Uterus (tissue), 4 donors: ENCODE measurements at places on chromosomes 7 and 10. TPM values are rescaled to one million over a fixed set of nuclear protein-coding genes. Genes with fewer than 3 reads are reported as not detected.

GRCh38 chr7:37536706-37537105, 88.0 kb upstream of the ELMO1 start:
- no peaks in the 10 kb centered on the region for H3K36me3 ChIP-seq
- no peak overlapping the region for H3K27ac ChIP-seq
- no peaks in the 10 kb centered on the region for H3K27me3 ChIP-seq
- H3K4me3 ChIP-seq = no peak overlapping the region
- H3K4me1 ChIP-seq = no peaks in the 10 kb centered on the region

DNA sequence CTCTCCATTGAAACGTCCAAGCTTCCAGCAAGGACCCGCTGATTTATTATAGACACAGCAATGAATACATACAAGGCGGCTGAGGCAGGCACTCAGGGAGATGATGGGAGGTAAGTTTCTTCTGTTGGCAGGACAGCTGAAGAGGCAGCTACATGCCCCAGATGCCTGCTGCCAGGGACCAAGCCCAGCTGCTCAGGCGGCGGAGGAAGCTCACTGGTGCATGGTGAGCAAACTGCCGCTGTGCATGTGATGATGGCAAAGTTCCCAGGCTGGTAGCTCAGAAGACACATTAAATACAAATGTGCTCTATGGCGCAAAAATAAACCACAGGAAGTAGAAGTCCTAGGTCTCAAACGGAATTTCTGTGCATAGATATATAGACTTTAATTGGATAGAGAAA, 2.3 kb downstream of the DNTT start:
- no peak overlapping the region for H3K4me3 ChIP-seq
- no peaks in the 10 kb centered on the region for H3K4me1 ChIP-seq
- H3K36me3 ChIP-seq = no peaks in the 10 kb centered on the region
- H3K27ac ChIP-seq = no peak overlapping the region

DNA sequence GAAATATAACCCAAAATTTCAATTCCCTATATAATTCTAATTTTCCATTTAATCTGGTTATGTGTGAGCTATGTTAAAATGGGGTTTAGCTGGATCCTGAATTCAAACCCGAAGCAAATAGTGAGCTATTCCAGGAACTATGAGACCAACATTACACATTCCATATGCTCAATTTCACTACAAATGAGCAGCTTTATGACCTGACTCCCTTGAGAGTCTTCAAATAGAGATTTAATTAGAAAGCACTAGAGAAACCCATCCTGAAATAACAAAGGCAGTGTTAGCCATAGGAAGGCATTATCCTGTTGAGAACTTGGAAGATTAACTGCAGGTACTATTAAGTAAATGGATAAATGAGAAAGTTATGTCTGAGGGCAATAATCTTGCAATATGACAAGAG, 890.0 kb downstream of the GRM8 start:
- no peaks in the 10 kb centered on the region for H3K36me3 ChIP-seq
- H3K4me1 ChIP-seq = no peaks in the 10 kb centered on the region
- H3K4me3 ChIP-seq = no peak overlapping the region
- H3K27me3 ChIP-seq = no peaks in the 10 kb centered on the region
- no peak overlapping the region for H3K27ac ChIP-seq

- no peak for DNase-seq
- H3K4me3 ChIP-seq = no peak overlapping the region
- no peaks in the 10 kb centered on the region for H3K36me3 ChIP-seq
- H3K27me3 ChIP-seq = no peaks in the 10 kb centered on the region
These were observed 119.0 kb downstream of the GRID1 start for GRCh38 chr10:86247588-86247987.

- no peaks in the 10 kb centered on the region for H3K4me1 ChIP-seq
- DNase-seq = no peak
- H3K36me3 ChIP-seq = no peaks in the 10 kb centered on the region
- H3K27ac ChIP-seq = no peak overlapping the region
These were observed 143.3 kb downstream of the DGKI start for GRCh38 chr7:137703291-137704010.

- no peak for DNase-seq
- H3K36me3 ChIP-seq = no peaks in the 10 kb centered on the region
These were observed 55.1 kb upstream of the ZPBP start for GRCh38 chr7:50147951-50148808.

- no peak overlapping the region for H3K4me3 ChIP-seq
- H3K27me3 ChIP-seq = no peaks in the 10 kb centered on the region
- no peaks in the 10 kb centered on the region for H3K36me3 ChIP-seq
- peaks cover 18% of the 10 kb centered on the region for H3K4me1 ChIP-seq
These were observed 175.4 kb downstream of the ARID5B start for GRCh38 chr10:62076891-62077290.

- H3K36me3 ChIP-seq = no peaks in the 10 kb centered on the region
- no peak for DNase-seq
- H3K27me3 ChIP-seq = no peaks in the 10 kb centered on the region
These were observed 8.0 kb downstream of the VSIR start for GRCh38 chr10:71765176-71765904.

DNA sequence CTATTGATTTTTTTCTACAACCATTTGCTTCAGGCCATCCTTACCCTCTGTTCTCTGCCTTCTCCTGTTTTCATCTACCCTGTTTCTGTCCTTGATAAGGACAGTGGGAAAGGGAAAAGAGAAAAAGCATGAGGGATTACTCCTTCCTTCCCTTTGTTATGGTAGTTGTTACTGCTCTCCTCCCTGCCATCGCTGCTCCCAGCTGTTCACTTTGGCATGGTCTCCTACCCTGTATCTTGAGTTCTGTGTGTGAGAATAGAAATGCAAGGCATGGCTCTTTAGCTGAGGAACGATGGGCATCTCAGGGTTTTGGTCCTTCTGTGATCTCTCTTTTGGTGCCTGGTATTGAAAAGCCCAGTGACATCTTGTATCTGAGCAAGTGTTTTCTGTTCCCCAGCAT, 6.4 kb downstream of the CCSER2 start:
- no peak overlapping the region for H3K4me3 ChIP-seq
- H3K4me1 ChIP-seq = peaks cover 4% of the 10 kb centered on the region
- H3K27ac ChIP-seq = no peak overlapping the region
- H3K27me3 ChIP-seq = no peaks in the 10 kb centered on the region

GRCh38 chr10:109962247-109962646, 38.9 kb upstream of the XPNPEP1 start:
- H3K27ac ChIP-seq = no peak overlapping the region
- no peaks in the 10 kb centered on the region for H3K36me3 ChIP-seq
- H3K27me3 ChIP-seq = no peaks in the 10 kb centered on the region
- H3K4me1 ChIP-seq = no peaks in the 10 kb centered on the region
- no peak for DNase-seq

DNA sequence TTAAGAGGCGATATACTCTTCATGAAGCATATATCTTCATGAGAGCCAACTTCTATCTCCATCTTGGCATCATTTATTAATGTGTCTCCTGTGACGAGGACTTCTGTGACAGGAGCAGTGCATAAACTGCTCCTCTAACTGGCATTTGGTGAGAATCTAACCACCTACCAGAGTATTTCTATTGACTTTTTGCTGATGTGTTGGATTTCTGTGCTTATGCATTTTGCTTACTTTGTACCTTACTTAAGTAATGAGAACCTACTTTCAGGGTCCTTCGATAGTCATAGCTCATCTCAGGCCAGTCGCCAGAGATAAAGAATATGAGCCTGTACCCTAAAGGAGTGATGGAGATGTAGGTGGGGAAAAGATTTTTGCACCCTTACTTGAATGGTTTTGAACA, 265.7 kb downstream of the SUGCT start:
- no peaks in the 10 kb centered on the region for H3K36me3 ChIP-seq
- H3K27me3 ChIP-seq = no peaks in the 10 kb centered on the region
- no peak overlapping the region for H3K4me3 ChIP-seq

- H3K36me3 ChIP-seq = no peaks in the 10 kb centered on the region
- no peak overlapping the region for H3K27ac ChIP-seq
- no peak for DNase-seq
- no peak overlapping the region for H3K4me3 ChIP-seq
- H3K27me3 ChIP-seq = no peaks in the 10 kb centered on the region
These were observed 573.9 kb downstream of the GATA3 start for GRCh38 chr10:8628351-8628750.

GRCh38 chr10:102678842-102679289, 34.6 kb downstream of the TRIM8 start:
- no peaks in the 10 kb centered on the region for H3K36me3 ChIP-seq
- no peak overlapping the region for H3K4me3 ChIP-seq
- no peaks in the 10 kb centered on the region for H3K27me3 ChIP-seq

DNA sequence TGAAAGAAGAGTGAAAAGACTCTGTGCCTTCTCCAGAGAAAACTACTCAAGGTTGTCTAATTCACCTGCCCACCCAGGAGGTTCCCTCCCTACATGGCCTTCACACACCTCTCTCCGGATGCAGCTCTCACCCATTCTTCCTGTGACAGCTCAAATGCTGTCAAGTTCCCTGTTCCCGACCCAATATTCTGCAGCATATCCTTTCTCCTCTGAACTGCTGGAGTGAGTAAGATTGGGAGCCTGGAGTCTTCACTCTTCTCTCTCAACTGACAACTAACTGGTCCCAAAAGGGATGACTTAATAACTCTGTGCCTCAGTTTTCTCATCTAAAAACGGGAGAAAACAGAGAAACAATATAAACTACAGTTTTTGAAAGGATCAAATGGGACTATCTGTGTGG, 5.1 kb downstream of the TMEM26 start:
- H3K36me3 ChIP-seq = no peaks in the 10 kb centered on the region
- no peak for DNase-seq
- no peaks in the 10 kb centered on the region for H3K27me3 ChIP-seq
- no peak overlapping the region for H3K27ac ChIP-seq
- H3K4me1 ChIP-seq = no peaks in the 10 kb centered on the region

GRCh38 chr10:79244068-79244442, 103.2 kb upstream of the PPIF start:
- H3K27ac ChIP-seq = peak overlapping the region; percentile 77
- H3K4me3 ChIP-seq = no peak overlapping the region
- H3K27me3 ChIP-seq = no peaks in the 10 kb centered on the region
- H3K4me1 ChIP-seq = peaks cover 50% of the 10 kb centered on the region

GRCh38 chr10:79982861-79983260, 34.0 kb upstream of the SFTPD start:
- no peaks in the 10 kb centered on the region for H3K27me3 ChIP-seq
- no peak overlapping the region for H3K27ac ChIP-seq
- H3K36me3 ChIP-seq = no peaks in the 10 kb centered on the region
- peaks cover 4% of the 10 kb centered on the region for H3K4me1 ChIP-seq
- DNase-seq = no peak

DNA sequence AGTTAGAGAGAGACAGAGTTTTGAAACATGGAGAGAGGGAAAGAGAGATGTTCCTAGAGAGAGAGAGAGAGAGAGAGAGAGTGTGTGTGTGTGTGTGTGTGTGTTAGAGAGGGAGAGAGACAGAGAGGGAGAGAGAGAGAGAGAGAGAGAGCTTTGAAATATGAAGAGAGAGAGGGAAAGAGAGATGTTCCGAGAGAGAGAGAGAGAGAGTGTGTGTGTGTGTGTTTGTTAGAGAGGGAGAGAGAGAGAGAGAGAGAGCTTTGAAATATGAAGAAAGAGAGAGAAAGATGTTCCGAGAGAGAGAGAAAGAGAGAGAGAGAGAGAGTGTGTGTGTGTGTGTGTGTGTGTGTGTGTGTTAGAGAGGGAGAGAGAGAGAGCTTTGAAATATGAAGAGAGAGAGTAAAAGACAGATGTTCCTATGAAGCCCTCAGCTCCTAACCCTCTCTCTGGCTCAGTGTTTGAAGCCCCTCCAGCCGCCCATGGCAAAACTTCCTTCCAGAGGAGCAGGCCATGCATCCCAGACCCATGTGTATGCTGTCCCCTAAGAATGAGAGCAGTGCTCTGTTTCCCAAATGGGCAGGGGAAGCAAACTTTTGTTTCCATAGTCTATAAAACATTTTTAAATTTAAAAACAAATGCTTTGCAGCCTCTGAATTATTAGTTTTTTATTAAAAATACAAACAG, 130.9 kb downstream of the KCNMA1 start:
- no peak overlapping the region for H3K4me3 ChIP-seq
- no peaks in the 10 kb centered on the region for H3K27me3 ChIP-seq
- peaks cover 3% of the 10 kb centered on the region for H3K4me1 ChIP-seq
- H3K36me3 ChIP-seq = no peaks in the 10 kb centered on the region

DNA sequence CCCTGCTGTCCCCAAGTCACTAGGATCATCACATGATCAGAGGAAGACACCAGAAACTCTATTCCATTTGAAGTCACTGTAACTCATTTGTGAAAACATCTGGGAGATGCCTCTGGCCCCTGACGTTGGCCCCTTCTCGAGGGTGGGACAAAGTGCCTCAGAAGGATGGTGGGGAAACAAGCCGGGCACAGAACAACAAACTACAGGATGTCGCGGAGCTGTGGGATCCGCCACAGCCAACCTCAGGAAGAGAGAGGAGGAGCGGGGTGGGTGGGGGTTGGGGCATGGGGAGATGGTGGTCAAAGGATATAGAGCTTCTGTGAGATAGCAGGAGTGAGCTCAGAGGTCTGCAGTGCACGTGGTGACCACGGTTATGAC, 265.6 kb upstream of the TCERG1L start:
- no peak overlapping the region for H3K4me3 ChIP-seq
- H3K4me1 ChIP-seq = no peaks in the 10 kb centered on the region
- no peak overlapping the region for H3K27ac ChIP-seq
- no peaks in the 10 kb centered on the region for H3K27me3 ChIP-seq

GRCh38 chr10:3197348-3198003, 24.9 kb upstream of the PITRM1 start:
- peak; percentile 84 for DNase-seq
- H3K27ac ChIP-seq = peak overlapping the region; percentile 31
- H3K27me3 ChIP-seq = no peaks in the 10 kb centered on the region
- H3K36me3 ChIP-seq = no peaks in the 10 kb centered on the region

GRCh38 chr7:51645255-51645654, 328.6 kb upstream of the COBL start:
- no peak for DNase-seq
- no peaks in the 10 kb centered on the region for H3K36me3 ChIP-seq
- no peaks in the 10 kb centered on the region for H3K4me1 ChIP-seq
- no peak overlapping the region for H3K4me3 ChIP-seq
- no peak overlapping the region for H3K27ac ChIP-seq

DNA sequence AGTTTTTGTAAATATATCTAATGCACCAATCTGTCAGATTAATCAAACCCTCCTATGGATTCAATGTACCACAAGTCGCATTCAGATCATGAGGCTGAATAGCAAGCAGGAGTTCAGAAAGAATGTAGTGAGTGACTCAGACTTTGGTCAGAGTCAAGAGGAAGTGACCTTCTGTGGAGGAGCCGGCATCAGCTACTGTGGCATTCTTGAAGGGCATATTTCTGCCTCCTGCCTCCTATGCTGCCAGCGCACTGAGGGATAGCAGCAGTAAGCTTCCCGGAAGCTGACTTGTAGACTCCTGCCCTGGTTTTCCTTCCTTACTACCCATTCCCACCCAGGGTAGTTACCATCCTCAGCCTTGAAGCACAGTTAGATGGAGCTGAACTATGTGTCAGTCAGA, 867.5 kb downstream of the NRG3 start:
- no peak overlapping the region for H3K4me3 ChIP-seq
- H3K27ac ChIP-seq = no peak overlapping the region
- H3K27me3 ChIP-seq = no peaks in the 10 kb centered on the region
- H3K36me3 ChIP-seq = no peaks in the 10 kb centered on the region
- H3K4me1 ChIP-seq = no peaks in the 10 kb centered on the region

The PTF1A gene
- 0.90 TPM for total RNA-seq

The ZNF394 gene
- 32.4 TPM for total RNA-seq

The IGFBP1 gene
- not detected for total RNA-seq

The REPIN1 gene
- 9.7 TPM for total RNA-seq

The LRRC18 gene
- not detected for total RNA-seq

The METTL27 gene
- total RNA-seq = 1.5 TPM

The UTF1 gene
- total RNA-seq = not detected

The ZP3 gene
- not detected for total RNA-seq

The KNDC1 gene
- total RNA-seq = 6.0 TPM

The SORCS3 gene
- 0.77 TPM for total RNA-seq

The INA gene
- 0.55 TPM for total RNA-seq

The COL26A1 gene
- 11.8 TPM for total RNA-seq

The OR13A1 gene
- not detected for total RNA-seq

The CPXM2 gene
- 2.1 TPM for total RNA-seq

The CHST15 gene
- total RNA-seq = 21.2 TPM

The ANKRD7 gene
- total RNA-seq = not detected

The SLC18A2 gene
- 1.1 TPM for total RNA-seq

The ENO4 gene
- 2.2 TPM for total RNA-seq
